AG09309 (cell line): ENCODE measurements at places on chromosomes 11 and 22.

DNA sequence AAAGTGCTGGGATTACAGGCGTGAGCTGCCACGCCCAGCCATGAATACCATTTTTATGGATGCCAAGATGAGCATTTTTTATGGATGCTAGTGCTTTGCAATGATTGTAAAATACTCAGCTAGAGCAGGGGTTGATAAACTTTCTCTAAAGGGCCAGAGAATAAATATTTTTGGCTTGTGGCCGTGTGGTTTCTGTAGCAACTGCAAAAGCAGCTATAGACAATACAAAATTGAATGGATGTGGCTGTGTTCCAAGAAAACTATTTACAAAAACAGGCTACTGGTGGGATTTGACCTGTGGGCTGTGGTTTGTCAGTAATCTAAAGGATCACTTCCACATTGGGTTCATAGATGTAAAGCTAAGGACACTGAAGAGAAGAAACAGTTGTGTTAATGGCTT is 56.0 kb downstream of the COMMD9 start:
- DNase-seq: no peak

- no peak for DNase-seq
Observed at GRCh38 chr11:116537121-116537520, 235.7 kb downstream of the BUD13 start.

GRCh38 chr11:132137981-132138313 is 767.5 kb downstream of the NTM start:
- DNase-seq: no peak

- DNase-seq: no peak
Observed at GRCh38 chr11:6559369-6559768, 44.0 kb downstream of the RRP8 start.

- no peak for DNase-seq
Observed at GRCh38 chr11:77172666-77172982, 44.6 kb downstream of the MYO7A start.
